ENCODE measurements at places on chromosomes 11 and 22. TPM values are rescaled to one million over a fixed set of nuclear protein-coding genes. Genes with fewer than 3 reads are reported as not detected.

DNA sequence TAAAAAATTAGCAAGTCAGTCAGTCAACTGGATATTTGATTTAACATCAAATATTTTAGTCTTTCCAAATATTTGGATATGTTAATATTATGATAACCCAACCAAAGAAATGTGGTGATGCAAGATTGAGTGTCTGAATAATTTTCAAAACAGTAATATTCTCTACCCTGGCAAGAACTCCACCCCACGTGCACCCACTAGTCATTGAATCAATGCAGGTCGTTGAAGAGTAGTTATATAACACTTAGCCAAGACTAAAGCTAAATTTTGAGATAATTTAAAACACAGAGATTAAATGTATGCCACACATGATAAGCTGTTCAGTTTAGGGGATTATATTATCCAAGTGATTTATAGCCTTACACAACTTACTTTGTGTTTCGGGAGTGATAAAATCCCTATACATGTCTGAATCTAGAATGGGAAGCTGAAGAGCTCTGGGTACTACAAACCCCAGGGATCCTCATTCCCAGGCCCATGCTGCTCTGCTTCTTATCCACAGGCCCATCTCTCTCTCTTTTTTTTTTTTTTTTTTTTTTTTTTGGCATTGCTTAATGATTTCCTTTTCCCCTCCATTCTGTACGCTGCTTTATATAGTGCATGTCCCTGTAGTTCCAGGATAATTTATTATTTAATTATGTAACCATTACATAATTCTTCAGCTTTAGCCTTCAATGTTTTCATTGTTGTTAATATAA is 392.9 kb downstream of the NTM start:
- no peak overlapping the region for H3K27ac ChIP-seq
- H3K36me3 ChIP-seq, result no peaks in the 10 kb centered on the region
- H3K4me1 ChIP-seq, result no peaks in the 10 kb centered on the region
- no peak for DNase-seq

- no peak for DNase-seq
- H3K4me1 ChIP-seq, result peaks cover 24% of the 10 kb centered on the region
- H3K27me3 ChIP-seq, result no peaks in the 10 kb centered on the region
- H3K27ac ChIP-seq, result peak overlapping the region; percentile 78
These were observed 593 bp downstream of the SSH3 start for GRCh38 chr11:67303835-67304411.

Gene ACRV1
- total RNA-seq, result not detected

- peaks cover 42% of the 10 kb centered on the region for H3K4me1 ChIP-seq
- H3K4me3 ChIP-seq, result no peak overlapping the region
- DNase-seq, result no peak
- no peaks in the 10 kb centered on the region for H3K36me3 ChIP-seq
These were observed 240.0 kb downstream of the MIAT start for GRCh38 chr22:26897384-26897783.

- H3K27me3 ChIP-seq, result no peaks in the 10 kb centered on the region
- no peak overlapping the region for H3K27ac ChIP-seq
- DNase-seq, result peak; percentile 75
- no peak overlapping the region for H3K4me3 ChIP-seq
These were observed 242.4 kb downstream of the FAM76B start for GRCh38 chr11:95547186-95547585.

Gene KRTAP5-9
- not detected for total RNA-seq

Gene ASCL2
- 0.42 TPM for total RNA-seq

Gene PHOX2A
- 1.2 TPM for total RNA-seq

DNA sequence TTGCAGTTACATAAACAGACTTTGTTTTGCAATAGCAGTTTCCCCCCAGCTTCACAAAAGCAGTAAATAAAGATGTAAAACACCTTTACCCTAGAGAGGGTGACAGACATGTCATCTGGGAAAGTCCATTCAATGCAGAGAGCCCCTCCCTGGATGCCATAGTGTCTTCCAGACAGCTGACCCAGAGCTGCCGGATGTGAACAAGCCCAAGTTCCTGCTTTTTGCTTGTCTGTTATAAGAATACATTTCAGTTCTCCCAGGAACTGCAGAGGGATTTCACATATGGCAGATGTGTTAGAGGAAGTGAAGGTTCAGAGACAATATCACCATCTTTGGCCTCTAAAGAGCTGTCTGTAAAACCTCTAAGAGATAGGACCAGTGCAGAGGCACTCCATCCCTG is 48.9 kb downstream of the RELT start:
- H3K4me1 ChIP-seq, result peaks cover 27% of the 10 kb centered on the region
- H3K4me3 ChIP-seq, result no peak overlapping the region
- H3K36me3 ChIP-seq, result no peaks in the 10 kb centered on the region

DNA sequence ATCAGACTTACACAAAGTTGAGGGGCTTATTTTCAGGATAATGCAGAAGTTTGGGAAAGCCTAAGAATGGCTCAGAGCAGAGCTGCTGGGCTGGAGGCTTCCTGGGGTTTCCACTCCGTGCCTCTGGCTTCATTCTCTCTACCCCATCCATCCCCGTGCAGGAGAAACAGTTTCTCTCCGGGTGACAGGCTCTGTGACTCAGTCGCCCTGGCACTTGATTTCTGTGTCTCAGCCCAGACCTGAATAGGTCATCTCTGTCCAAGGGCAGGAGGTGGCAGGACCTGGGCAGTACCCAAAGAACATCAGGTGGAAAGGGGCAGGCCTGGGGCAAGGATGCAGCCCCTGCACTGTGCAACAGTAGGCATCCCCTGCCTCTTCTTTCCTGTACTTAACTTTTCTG is 38.4 kb upstream of the RTL6 start:
- H3K27me3 ChIP-seq, result no peaks in the 10 kb centered on the region
- DNase-seq, result no peak
- no peak overlapping the region for H3K4me3 ChIP-seq
- H3K36me3 ChIP-seq, result no peaks in the 10 kb centered on the region
- no peak overlapping the region for H3K27ac ChIP-seq

Gene GRIA4
- total RNA-seq, result not detected

Gene OR5B17
- not detected for total RNA-seq

Gene INCENP
- total RNA-seq, result 20.3 TPM

GRCh38 chr11:131430473-131431208 is 60.2 kb downstream of the NTM start:
- no peak overlapping the region for H3K27ac ChIP-seq
- H3K36me3 ChIP-seq, result no peaks in the 10 kb centered on the region
- H3K27me3 ChIP-seq, result no peaks in the 10 kb centered on the region
- no peaks in the 10 kb centered on the region for H3K4me1 ChIP-seq
- no peak for DNase-seq
- no peak overlapping the region for H3K4me3 ChIP-seq

- no peak for DNase-seq
- H3K4me1 ChIP-seq, result no peaks in the 10 kb centered on the region
- no peaks in the 10 kb centered on the region for H3K27me3 ChIP-seq
- no peak overlapping the region for H3K27ac ChIP-seq
- H3K36me3 ChIP-seq, result no peaks in the 10 kb centered on the region
These were observed 505.6 kb upstream of the API5 start for GRCh38 chr11:42806191-42806590.

GRCh38 chr22:36658900-36659299 is 44.7 kb downstream of the CACNG2 start:
- no peak for DNase-seq
- H3K36me3 ChIP-seq, result no peaks in the 10 kb centered on the region
- H3K27me3 ChIP-seq, result no peaks in the 10 kb centered on the region
- no peak overlapping the region for H3K27ac ChIP-seq
- peaks cover 12% of the 10 kb centered on the region for H3K4me1 ChIP-seq

Gene MYO18B
- total RNA-seq, result 0.06 TPM

DNA sequence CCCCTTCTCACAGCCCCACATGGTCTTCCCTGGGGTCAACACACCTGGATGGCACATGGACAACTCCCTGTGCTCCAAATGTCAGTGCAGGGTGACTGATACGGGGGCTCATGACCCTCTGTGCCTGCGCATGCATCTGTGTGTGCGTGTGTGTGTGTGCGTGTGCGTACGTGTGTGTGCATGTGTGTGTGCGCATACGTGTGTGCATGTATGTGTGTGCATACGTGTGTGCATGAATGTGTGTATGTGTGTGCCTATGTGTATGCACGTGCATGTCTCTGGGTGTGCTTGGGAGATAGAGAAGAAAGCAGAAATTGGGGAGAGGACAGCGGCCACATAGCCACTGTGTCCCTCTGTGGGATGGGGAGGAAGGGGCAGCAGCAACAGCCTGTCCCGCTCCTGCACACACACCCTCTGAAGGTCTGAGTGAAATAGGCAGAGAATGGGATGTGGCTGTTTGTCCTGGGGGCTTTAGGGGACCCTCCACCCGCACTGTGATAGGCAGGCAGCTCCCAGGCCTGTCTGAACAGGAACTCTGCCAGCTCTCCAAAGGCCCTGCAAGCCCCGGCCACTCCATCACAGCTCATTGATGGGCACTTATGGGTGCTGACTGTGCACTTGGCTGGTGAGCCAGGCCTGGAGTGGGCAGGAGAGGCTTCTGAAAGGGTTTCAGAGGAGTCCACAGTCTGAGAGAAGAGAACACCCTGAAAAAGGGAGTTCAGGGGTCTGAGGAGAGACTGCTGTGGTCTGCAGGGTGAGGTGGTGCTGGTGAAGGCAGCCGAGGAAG is 28.7 kb upstream of the PICK1 start:
- no peak overlapping the region for H3K4me3 ChIP-seq
- no peaks in the 10 kb centered on the region for H3K36me3 ChIP-seq
- no peak overlapping the region for H3K27ac ChIP-seq
- peaks cover 44% of the 10 kb centered on the region for H3K4me1 ChIP-seq
- no peaks in the 10 kb centered on the region for H3K27me3 ChIP-seq

GRCh38 chr11:134250246-134250645 is 2.9 kb downstream of the THYN1 start:
- H3K4me1 ChIP-seq, result peaks cover 31% of the 10 kb centered on the region
- H3K4me3 ChIP-seq, result no peak overlapping the region
- no peak for DNase-seq

DNA sequence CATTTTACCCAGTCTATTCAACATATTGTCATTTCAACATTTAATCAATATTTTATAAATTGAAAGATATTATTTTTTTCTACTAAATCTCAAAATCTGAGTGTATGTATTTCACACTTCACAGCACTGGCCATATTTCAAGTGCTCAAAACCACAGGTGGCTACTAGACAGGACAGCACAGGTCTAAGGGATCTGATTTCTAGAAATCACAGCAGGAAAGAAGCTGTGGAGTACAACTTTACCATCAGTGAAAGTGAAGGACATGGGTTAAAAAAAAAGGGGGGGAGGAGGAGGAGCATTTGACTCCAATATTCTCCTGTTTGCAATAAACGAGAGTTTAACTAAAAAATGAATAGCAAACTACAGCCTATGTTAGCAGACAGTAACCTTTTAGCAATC is 4.5 kb downstream of the PRDM10 start:
- H3K27ac ChIP-seq, result no peak overlapping the region
- no peak for DNase-seq

- H3K4me1 ChIP-seq, result peaks cover 14% of the 10 kb centered on the region
- H3K36me3 ChIP-seq, result no peaks in the 10 kb centered on the region
- no peak overlapping the region for H3K4me3 ChIP-seq
- no peak for DNase-seq
- H3K27ac ChIP-seq, result no peak overlapping the region
- H3K27me3 ChIP-seq, result no peaks in the 10 kb centered on the region
These were observed 23.4 kb upstream of the CELSR1 start for GRCh38 chr22:46560696-46561295.

- peaks cover 56% of the 10 kb centered on the region for H3K4me1 ChIP-seq
- DNase-seq, result no peak
- H3K27me3 ChIP-seq, result no peaks in the 10 kb centered on the region
- peaks cover 7% of the 10 kb centered on the region for H3K36me3 ChIP-seq
- H3K4me3 ChIP-seq, result peak overlapping the region; percentile 59
- peak overlapping the region; percentile 99 for H3K27ac ChIP-seq
These were observed 1.7 kb downstream of the RASGRP2 start for GRCh38 chr11:64742087-64742888.

Gene MMP8
- total RNA-seq, result not detected
